Left renal cortex interstitium (tissue), 4 donors: ENCODE measurements at places on chromosomes 7 and 10.

DNA sequence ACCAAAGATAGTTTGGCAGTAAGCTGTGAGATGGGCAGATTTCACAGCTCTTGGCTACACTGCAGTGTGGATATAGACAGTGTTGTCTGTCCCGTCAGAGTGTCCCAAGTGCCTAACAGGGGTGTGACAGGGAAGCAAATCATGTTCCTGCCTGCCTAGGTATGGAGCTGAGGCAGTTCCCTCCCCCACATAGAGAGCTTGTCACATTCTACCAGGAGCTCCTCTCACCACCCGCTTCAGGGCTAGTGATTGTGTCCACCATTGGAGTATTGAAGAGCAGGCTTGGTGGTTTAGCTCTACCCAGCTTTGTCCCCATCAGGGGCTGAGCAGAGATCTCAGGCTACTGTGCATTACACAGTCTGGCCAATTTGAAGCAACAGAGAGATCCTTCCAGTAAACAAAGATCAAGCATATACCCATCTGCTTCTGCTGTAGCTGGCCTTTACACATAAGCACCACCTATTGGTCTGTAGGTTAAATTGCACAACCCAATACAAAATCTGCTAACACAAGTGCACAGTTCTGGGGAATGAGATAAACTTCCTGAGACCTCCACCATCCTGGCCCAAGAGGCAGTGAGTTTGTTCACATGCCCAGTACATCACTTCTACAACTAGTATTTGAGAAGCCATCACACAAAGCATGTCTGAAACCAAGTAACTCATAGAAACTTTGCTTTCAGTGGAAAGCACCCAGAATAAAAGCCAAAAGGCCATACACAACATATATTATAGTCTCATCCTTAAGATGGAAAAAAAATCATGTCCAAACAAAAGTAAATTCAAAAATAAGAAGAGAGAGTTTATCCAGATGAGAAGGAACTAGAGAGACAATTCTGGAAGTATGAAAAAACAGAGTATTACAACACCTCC is 67.3 kb downstream of the GLCCI1 start:
- no peak for DNase-seq

GRCh38 chr10:70462349-70462984 is 16.1 kb upstream of the PALD1 start:
- DNase-seq = no peak

DNA sequence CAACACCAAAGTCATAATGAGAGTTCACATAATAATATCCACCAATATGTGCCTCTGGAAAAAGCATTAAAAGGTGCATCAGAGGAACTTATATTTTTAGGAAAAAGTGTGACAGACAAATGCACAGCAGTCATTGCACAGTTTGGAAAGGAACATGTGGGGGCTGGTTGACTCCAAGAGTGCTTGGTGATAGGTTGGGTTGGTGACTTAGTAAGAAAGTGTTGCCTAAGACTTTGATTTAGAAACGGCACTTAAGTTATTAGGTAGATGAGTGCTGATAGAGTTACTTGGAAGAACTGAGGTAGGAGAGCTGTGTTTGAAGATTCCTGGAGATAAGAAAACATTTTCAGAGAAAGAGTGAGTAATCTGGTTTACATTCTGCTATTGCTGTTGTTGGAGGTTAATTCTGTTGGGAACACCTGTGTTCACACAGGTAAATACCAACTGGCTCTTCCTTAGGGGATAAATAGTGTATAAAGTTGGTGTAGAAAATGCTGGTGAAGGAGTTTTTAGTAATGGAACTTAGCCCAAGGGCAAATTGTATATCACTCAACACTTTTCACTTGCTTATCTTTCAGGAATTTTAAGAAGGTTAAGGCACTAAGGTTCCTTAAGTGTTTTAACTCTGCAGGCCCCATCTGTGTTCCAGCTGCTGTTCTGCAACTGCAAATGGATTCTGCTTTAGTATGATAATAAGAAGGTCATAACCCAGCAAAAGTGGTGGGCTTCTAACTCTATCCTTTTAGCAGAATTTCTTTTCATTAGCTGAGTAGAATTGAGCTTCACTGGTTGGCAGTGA is 196.1 kb downstream of the NSUN6 start:
- DNase-seq = no peak

DNA sequence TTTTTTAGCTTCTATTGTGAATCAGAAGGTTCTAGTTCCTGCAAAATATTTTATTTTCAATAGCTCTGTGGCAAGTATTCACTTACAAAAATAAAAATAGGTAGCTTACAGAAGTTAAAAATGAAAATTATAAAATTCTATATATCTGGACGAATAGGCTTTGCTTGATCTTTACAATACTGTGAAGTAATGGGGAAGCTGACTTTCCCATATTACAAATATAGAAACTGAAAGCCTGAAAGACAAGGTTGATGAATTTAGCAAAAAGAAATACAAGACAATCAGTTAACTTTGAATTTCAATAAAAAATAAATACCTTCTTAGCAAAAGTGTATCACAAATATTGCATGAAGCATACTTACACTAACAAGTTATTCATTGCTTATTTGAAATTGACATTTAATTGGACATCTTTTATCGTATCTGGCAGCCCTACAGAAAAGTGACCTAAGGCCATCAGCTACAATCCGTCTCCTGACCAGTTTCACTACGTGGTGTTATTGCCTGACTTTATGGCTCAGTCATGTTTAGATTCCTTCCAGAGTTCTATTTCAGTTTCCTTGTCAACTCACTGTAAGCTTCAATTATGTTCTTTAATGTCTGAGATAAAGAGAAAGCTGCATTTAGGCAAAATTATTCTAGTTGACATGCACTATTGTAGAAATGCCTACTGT is 310.5 kb upstream of the HGF start:
- DNase-seq = no peak
